Cerebellar nuclear complex (tissue), 1 donor: ENCODE measurements at places on chromosomes 3 and 15.

GRCh38 chr15:31031471-31032067 is 40.1 kb upstream of the MTMR10 start:
- no peak for DNase-seq

- DNase-seq, result no peak
Observed at GRCh38 chr15:70519616-70520015, 243.7 kb downstream of the UACA start.

DNA sequence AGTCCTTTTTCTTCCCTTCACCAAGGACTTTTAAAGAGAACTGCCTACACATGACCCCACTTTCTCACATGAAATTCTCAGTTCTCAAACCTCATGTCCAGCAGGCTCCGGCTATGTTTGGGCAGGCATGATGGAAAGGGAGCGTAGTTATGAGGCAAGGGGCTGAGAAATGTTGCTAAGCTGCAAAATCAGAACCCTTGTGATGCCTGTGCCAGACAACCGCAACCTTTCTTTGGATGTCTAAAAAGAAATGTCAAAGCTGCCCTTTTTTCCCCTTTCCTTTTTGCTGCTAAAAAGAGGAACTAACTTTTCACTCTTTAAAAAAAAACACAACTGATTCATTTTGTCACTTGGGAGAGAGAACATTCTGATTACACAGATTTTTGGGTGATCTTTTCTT is 19.2 kb downstream of the GNB4 start:
- DNase-seq, result no peak

DNA sequence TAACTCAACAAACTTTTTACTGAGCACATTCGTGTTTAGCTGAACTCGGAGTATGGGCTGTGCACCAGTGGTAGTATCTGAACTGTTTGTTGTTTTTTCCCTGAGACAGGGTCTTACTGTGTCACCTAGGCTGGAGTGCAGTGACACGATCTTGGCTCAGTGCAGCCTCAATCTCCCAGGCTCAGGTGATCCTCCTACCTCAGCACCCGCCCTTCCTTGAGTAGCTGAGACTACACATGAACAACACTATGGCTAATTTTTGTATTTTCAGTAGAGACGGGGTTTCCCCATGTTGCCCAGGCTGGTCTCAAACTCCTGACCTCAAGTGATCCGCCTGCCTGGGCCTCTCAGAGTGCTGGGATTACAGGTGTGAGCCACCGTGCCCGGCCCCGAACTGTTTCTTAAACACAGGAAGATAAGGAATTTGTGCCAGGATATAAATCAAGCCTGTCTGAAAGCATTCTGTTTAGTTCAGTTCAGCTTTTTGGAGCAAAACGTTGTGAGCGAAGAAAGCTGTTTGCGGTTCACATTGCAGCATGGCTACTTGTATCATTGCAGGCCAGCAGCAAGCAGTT is 40.4 kb upstream of the SKOR1 start:
- DNase-seq, result no peak

DNA sequence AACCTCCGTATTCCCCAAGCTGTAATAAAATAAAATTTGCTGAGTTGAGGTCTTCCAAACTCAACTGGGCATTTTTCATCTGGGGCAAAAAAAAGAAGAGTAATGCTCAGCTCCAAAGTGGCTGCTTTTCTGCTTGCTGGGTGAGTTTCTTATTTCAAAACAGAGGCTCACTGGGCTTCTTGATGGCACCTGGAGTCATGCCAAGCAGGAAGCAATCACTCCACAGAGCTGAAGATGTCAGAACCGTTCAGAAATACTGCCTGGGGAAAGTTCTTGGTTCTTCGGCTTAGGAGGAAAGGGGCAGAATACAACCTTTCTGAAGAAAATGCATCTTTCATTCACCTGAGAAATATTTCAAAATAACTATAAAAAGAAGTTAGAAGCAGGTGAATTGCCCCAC is 4.1 kb downstream of the CCR9 start:
- no peak for DNase-seq

DNA sequence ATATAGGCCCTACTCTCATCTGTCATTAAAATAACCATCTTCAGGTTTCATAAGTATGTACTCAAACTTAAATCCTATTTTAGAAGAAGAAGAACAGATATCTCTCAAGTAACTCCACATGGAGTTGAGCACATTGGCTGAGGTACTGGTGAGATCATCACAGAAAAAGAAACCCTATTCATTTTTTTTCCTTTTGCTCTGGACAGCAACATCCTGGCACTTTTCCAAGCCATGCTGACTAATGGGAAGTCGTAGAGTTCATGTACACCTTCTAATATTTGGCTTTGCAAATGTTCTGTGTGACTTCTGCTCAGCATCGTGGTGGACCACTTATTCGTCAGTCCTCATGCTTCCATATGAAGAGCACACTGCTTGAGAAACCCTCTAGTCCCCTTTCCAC is 336.0 kb upstream of the KCNH8 start:
- no peak for DNase-seq

DNA sequence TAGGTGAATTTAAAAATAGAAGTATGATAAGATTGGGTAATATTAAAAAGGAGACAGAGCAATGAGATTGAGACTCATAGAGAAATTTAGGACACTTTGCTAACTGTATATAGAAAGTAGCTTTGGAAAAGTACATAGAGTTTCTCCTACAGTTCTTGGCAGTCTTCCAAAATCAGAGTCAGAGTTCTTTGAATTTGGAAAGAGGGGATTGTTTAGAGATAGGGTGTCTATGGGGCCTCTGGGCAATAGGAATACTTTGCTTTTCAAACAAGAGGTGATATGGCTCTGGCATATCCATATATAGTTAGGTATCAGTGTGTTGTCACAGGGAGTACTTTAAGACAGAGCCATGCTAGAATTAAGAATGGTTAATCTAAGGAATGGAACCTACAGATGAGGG is 477.1 kb upstream of the KCNMB2 start:
- DNase-seq, result no peak

GRCh38 chr3:87228316-87228715 is 1.2 kb downstream of the CHMP2B start:
- no peak for DNase-seq

DNA sequence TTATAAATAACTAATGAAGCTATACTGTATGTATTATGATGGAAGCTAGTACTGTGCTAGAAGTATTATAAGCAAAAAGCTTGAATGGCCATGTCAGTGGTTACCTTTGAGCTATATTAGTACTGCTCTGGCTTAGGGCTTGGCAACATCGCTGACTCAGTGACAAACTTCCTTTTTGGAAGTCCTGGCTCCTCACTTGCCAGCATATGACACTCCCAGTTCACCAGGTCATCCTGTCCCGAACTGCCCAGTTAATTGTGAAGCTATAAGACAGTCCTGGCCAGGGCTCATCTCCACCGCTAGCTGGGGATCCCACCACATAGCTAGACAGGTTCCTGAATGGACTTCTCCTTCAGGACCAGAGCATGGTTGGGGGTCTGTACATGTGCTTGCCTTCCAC is 31.9 kb downstream of the RAB8B start:
- DNase-seq, result no peak

GRCh38 chr15:73745073-73745472 is 8.1 kb downstream of the INSYN1 start:
- DNase-seq, result no peak

DNA sequence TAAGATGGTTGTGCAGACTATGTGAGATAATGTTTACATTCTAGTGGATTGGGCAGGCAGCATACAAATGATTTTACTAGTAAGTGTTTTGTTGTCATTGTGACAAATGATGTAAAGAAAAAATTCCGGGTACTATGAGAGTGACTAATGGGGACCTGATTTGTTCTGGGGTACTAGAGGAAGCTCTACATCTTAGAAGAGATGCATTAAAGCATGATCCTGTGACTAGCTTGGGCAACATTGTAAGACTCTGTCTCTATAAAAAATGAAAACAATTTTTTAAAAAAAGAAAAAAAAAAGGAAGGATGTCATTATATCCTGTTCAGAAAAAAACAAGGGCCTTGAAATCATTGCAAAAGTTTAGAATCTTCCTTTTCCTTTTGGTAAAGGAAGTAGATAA is 58.1 kb upstream of the MYRIP start:
- no peak for DNase-seq

GRCh38 chr3:132784502-132785025 is 62.4 kb upstream of the NPHP3 start:
- DNase-seq, result no peak

DNA sequence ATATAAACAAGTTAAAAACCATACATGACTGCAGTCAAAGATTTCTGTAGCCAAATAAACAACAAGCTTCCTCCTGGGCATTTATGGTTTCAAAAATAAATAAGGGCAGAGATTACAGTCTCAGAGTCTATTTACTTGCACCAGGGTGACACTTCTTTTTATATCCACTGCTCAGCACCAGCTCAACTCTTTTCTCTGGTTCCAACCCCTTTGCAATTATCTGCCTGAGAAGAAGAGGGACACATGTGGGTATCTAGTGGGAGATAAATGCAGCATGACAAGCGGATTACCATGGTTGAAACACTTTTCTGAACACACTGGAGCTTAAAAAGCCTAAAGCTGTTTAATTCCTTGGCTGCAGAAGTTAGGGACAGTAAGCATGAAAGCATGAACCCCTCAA is 311.5 kb downstream of the CNTN3 start:
- no peak for DNase-seq
